ENCODE measurements at places on chromosomes 11 and 22.

DNA sequence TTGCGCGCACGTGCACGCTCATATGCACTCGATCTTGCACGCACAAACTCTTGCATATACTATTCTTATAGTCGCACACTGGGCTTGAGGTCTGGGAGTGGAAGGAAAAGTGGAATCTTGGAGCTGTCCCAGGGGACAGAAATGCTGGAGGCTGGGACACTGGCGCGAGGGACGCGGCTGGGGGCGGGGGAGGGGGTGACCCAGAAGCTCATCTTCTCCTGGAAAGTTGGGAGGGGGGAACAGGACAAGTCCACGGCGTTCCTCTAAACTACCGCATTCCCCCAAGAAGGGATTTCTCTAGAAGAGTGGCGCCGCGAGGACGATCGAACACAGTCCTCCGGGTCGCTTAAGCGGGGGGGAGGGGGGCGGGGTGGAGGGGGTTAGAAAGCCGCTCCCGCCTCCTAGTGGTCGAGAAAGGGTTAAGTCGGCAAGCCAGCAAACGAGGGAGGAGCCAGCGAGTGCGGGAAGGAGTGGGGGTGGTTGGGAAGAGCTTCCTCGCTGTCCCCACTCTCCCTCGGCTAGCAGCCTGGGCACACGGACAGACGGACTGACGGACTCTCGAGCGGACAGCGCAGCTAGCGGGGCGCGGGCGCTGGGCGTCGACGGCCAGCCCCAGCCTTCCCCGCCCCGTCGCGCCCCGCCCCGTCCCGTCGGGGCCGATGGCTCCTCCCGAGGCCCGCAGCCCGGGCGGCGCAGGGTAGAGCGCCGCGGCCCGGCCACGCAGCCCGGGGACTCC lies at the start of gene RTN4RL2:
Gene RTN4RL2, plus strand, starts transcription at position 507 of the 736 bp plus-strand sequence. CDS start 338 bp downstream, outside the sequence.
- DNase-seq, result peak; percentile 51

- DNase-seq, result no peak
Observed at GRCh38 chr22:29105468-29105867, 32.6 kb downstream of the KREMEN1 start.

DNA sequence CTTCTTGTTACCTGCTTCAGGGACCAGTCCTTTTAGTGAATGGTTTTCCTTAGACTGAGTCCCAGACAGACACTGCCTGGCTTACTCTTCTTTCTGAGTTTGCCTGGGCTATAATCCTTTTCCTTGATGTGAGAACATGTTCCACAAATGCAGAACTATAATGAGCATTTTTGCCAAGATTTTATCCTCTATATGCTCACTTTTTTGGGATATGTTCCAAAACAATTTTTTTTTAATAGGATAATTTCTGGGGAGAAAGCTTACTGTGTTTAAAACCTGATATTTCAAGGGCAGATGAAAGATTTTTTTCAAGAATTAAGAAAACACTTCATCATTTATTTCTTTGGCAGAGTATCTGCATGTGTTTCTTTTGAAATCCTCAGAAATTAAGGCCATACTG lies 110.0 kb upstream of the TENM4 start:
- DNase-seq, result no peak

DNA sequence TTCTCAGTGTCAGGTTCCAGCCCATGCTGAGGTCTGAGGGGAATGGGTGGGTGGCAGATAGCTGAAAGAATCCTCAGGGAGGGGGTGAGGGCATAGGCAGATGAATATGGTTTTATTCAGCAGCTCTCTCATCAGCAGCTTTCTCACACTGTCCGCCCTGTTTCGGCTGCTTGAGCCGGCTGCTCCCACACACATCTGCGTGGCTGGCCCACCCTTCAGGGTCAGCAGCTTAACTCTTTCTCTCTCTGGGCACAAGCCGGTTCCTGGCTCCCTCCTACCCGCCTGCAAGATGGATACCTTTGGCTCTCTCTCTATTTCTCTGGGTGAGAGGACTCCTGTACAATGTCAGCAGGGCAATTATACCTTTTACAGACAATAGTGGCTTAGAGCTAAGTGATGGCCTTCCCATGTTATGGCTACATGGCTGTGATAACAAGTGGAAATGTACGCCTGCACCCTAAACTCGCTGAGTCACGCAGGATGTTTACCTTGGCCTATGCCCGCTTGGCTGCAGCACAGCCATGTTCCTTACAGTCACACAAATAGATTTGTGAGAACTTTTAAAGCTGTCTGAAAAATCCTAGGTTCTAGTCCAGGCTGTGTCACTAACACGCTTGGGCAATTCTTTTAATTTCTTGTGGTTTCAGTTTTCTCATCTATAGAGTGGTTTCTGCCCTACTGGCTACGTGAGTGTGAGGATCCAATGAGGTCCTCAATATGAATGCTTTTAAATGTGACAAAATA lies 4.1 kb downstream of the MMP20 start:
- DNase-seq, result no peak

DNA sequence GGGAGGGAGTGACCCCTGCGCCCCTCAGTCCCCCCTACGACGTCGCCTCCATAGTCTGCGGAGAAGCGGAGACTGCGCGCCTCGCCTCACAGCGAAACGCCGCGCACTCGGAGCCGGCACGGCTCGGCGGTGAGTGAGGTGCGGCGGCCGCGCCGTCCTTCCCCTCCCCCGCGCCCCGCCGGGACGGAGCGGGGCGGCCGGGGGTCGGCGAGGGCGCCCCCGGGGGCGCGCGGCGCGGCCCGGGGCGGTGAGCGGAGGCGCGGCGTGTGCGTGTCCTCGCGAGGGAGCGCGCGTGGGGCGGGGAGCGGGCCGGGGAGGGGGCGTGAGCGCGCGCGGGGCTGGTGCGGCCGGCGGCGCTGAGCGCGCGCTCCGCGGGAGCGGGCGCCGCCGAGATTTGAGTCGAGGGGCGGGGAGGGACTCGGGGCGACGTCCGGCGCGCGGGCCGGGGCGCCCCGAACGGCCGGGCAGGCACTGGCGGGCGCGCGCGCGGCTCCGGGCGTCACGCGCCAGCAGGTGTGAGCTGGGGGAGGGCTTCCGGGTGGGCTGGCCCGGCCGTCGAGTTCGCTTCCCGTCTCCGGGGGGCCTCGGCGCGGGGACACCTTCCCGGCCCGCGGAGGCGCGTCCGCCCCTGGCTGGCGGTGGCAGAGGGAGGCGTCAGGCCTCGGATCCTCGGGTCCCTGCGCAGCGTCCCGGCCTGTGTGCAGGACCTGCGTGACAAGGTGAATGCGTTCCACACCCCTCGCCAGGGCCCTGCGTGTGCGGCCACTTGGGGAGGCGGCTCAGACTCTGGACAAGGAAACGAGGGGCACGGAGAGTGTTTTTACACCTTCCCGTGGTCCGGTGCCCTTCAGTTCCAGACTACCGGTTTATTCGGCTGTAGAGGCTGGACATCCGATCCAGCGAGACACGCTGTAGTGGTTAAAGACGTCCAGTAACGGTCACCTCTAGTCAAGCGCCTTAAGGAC lies 50.4 kb downstream of the FAM83F start:
- peak; percentile 56 for DNase-seq

GRCh38 chr11:6630632-6631291 lies 11.5 kb upstream of the TPP1 start:
- no peak for DNase-seq

DNA sequence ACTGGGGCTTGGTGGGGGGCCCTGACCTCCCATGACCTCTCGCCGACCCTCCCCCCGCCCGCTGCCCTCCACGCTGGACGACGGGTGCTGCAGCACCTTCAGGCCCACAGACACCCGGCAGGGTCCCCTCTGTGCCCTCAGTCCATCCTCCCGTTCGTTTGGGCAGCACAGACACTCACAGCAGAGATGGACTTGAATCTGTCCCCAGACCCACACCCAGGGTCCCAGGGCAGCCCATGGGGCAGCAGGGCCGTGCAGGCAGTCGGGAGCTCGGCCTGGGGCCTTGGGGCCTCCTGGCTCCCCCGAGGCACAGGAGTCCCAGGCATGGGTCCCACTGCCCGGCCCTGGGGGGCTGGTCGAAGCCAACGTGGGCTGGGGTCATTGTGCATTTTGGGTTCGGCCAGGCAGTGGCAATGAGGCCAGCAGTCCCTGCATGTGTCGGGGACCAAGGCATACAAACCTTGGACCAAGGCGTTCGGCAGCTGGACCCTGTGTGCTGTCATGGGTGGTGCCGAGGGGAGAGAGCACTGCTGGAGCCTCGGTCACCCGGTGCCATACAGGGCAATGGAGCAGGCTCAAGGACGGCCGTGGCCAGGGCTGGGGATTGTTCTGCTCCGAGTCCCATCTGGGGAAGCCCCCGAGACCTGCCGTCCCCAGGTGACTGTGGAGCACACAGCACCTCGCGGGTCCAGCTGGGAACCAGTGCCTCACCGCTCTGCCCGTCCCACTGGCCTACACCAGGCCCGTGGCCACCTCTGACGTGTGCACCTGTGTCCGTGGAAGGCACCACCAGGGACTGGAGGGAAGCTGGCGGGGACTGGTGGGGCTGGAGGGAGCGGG lies 19.3 kb upstream of the BRSK2 start:
- no peak for DNase-seq

- no peak for DNase-seq
Observed at GRCh38 chr11:116512841-116513240, 259.9 kb downstream of the BUD13 start.

DNA sequence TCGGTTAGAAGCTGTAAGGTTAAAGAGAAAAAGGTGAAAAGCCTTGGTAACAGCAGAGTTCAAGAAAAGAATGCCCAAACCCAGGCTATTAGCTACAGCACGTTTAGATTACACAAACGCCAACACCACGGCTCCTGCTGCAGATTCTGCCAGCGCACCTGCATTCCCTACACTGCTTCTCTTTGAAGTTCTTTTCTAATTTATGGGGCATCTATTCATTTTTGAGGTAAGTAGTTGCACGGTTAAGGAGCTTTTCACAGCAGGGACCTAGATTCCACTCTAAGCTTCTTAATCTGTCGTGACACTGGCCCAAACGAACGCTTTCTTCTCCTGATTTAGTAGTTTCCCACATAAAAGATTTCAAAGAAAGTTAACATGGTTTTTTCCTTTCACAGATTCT lies 38.0 kb upstream of the CHKA start:
- no peak for DNase-seq

GRCh38 chr11:120807414-120808150 lies 216.3 kb upstream of the TBCEL start:
- no peak for DNase-seq

DNA sequence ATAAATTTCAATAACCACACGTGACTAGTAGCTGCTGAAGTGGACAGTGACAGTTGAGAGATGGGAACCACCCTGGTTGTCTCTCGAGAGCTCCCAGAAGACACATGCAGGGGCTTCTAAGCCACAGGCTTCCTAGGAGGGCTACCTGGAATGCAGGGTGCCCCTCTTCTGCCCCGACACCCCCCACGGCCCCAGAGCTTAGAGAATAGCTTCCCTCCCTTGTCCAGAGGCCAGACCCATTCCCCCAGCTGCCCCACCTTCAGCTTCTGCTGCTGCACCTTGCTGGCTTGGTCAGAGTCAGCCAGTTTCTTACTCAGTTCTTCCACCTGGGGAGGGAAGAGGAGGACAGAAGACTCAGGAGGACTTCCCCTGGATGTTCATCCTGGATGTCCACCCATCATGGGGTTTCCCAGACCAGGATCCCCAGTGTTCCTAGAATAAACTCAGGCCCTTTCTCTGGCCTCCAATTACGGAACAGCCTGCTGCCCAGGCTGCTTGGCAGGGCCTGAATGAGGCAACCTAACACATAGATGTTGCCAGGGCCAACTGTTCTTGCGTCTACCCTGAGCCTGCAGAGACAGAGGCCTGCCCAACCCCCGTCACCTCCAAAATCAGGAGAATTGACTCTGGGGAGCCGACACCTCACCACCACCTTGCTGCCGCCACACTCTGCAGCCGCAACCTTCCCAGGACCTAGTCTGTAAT lies 12.0 kb downstream of the IL18BP start:
- DNase-seq, result no peak

DNA sequence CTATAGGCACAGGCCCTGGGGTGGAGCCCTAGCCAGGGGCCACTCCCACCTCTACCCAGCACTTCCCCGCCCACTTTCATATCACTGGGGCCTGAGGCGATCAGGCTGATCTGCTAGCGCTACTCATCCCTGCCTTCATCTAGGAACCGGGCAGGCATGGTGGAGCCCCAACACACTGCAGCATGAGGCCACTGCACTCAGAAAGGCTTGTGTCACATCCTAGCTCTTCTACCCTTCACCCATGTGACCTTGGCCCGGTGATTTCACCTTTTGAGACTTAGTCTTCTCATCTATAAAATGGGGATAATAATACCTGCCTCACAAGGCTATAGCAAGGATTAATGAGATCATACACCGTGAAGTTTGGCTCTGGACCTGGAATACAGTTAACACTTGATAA lies 18.1 kb upstream of the GDPD5 start:
- no peak for DNase-seq

DNA sequence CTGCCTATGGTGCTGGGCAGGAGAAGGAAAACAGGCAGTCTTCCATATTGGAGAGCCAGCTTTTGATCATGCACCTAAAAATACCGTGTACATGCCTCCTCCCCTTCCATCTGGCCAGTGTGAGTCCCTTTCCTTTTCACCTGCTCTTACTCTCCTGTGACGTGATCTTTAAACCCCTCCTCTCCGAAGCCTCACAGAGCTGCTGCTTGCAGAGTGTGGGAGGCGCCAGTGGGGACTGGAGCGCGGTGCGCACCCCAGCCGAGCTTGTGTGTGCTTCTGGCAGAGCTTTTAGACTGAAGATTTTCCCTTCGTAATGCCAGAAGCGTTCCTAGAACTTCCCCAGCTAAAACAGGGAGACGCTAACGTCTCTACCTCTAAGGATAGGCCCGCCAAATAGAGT lies 29.8 kb downstream of the MUC6 start:
- no peak for DNase-seq

GRCh38 chr11:134290646-134291045 lies 14.5 kb downstream of the GLB1L3 start:
- no peak for DNase-seq

DNA sequence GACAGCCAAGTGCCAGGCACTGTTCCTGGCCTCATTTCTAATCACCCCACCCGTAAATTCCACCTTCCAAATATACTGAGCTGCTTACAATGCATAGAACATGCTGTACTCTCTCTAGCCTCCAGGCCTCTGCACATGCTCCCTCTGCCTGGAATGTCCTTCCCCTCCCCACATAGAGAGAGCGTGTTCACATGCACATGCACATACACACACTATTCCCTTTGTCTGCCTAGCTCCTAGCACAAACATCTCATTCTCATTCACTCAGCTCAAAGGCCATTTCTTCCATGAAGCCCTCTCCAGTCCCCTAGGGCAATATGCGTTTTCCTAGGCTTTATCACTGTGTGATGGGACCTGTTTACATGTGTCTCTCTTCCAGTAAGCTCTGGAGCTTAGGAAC lies 144.6 kb downstream of the WT1 start:
- DNase-seq, result no peak
